ENCODE measurements at places on chromosomes 4 and X.

DNA sequence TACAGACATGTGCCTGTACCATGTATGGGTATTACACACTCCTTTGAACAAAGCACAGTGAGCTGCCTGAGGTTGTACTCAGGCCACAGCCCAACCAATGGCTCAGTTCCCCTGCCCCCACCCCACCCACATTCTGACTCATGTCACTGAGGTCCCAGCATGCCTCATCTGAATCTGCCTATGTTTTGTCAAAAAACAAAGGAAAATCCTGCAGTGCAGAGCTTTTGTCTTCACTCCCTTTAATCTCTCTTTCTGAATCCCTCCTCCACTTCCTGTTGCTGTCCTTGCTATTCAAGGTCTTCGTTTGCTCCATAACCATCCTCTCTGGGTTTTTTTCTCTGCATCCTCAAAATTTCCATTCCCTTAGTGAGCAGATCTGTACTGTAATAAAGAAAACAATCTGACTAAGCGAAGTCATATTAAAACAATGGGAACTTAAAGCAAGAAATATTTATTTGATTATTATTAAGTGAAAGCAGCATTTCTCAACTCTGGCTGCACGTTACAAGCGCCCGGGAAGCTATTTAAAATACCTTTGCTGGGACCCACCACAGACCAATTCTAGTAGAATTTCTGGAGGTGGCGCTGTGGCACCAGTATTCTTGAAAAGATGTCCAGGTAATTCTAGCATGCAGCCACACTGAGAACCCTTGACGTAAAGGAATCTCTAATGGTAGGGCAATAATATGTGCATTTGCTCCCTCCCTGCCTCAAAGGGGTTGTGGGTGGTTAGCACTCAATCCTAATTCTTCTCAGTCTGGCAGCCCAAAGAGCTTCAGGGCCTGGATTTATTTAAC, 8.7 kb downstream of the GUCY2F start:
- DNase-seq = peak; percentile 12

DNA sequence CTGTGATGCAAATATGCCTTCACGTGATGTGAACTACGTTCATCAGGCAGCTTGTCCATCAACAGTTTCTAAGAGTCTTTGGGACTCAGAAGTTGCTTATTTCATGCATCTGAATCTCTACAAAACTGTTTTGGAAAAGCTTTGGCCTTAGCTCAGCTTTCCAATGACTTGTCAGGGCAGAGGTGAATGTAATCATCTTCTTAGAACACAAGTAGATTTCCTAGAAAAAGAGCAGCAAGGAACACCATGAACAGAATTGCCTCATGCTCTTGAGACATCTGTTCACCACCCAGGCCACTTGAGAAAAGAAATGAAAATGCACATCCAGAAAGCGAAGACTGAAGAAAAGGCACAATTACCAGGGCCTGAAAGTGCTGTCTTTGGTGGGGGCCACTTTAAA, 105.8 kb upstream of the PDHA1 start:
- DNase-seq = no peak

DNA sequence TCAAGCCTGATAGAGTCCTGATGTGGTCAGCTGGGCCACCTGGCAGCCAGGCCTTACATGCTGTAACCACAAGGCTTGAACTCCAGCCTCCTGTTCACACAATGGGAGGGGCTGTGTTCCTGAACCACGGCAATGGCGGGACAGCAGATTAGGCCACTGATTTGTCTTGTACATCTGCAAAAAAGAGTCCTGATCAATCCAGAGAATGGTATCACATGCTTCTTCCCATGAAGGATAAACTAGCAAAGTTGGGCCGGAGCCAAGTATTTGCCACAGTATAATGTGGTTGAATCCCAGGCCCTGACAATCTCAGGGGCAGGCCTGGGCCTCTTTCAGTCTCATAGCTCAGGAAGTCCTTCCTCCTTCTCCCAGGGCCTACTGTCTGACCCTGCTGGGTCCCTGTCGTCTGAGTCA, 2182.5 kb upstream of the AGA start:
- DNase-seq = no peak

DNA sequence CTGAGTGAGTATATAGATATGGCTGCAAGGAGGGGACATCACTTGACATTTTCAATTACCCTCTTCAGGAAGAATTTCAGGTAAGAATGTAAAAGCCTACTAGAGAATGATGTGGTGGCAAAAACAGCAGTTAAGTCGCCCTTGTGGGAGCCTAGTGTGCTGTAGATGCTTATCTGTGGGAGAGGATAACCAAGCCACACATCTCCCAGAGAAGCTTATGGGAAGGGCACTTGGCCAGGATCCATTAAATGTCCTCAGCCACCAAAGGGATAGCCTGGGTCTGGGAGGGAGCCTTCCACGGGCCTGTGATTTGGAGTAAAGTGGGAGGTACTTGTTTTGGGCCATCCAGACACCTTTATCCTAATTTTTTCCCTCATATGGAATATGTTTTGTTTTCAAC, 41.3 kb upstream of the BCLAF3 start:
- no peak for DNase-seq

DNA sequence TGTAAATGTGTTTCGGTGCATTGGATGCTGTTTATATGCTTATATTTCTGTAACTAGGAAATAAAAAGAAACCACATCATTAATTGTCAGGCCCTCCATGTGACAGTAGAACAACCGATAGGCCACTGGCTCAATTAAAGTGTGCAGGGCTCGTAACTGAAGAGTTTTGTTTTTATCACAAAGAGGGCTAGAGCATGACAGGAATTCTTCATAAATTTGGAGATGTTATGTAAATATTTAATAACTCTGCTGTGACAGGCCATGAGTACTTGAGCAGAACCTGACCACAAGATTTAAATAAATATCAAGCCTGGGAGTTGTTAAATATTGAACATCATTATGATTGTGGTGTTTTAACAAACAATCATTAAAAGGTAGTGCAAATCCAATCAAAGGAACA, 55.9 kb downstream of the MID1 start:
- DNase-seq = no peak

GRCh38 chrX:20547611-20548051, 280.9 kb upstream of the RPS6KA3 start:
- DNase-seq = peak; percentile 67

- DNase-seq = no peak
Observed at GRCh38 chr4:7985891-7986441, 46.3 kb upstream of the AFAP1 start.

DNA sequence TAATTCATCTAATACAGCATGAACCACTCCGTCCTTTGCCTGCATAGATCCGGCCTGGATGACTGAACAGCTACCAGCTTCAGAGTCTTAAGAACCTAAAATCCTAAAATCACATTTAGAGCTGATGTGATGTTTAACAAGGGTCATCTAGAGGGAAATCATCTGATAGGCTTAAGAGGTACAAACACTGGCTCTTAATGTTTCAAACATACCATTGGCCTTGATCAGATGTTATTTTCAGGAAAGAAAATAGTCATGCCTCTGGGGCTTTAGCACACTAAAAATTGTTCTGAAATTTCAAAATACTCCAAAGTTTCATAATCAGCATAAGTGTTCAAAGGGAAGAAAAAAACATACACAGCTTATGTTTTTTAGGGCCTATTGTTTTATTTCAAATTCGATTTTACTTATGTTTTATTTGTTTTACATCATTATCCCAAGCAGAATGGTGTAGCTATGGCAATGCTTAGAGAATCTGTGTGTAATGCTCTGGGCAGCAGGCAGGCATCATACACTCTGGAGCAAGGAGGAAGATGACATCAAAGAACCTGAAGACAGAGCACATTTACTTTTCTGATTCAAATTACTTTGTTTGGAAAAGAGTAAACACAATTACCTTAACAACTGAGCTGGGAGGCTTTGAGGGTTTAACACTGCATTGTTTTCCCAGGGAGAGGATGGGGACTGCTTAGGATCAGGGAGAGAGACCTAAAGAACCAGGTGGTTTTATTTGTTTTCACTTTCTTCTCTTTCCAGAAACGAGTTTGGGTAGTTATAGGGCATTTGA, 25.3 kb upstream of the LEF1 start:
- DNase-seq = no peak

DNA sequence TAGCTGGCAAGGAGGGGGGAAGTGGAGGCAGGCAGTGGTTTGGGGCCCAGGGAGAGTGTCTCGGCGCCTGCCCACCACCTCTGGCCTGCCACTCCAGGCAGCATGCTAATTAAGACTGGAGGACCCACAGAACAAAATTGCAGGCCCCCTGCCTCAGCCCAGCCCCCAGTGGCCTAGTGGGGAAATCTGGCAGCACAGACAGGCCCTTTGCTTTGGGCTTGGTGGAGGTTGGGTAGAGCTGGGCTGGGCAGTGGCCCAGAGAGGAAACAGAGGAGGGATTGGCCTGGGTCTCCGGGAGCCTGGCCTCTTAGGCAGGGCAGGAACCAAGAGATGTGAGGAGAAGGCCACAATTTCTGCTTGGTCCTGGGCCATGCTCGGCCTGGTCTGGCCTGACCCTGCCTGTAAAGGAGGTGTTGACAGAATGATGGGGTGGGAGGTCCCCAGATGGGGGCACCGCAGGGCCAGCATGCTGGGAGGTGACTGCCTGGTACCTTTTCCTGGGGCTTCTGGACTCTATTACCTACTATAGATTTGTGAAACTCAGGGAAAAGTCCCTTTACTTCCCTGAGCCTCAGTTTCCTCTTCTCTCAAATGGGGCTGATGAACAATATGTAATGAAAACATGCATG, 92.4 kb upstream of the PJA1 start:
- no peak for DNase-seq

- no peak for DNase-seq
Observed at GRCh38 chrX:69025802-69026301, 139.4 kb downstream of the PJA1 start.

DNA sequence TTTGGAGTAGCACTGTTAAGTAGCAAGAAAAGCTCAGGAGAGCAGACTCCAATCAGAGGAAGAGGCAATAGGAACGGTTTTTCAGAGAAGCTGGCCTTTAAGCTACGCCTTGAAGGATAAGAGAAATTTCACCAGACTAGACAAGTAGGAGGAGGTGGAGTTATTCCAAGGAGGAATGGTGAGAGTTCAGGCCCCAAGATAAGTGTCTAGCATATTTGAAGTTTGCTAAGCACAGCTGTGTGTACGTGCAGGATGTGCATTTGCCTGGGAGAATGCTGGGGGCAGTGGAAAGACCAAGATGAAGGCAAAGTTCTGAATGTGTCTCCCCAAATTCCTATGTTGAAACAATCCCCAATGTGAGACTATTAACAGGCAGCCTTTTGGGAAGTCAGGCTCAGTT, 91.6 kb downstream of the SOWAHB start:
- DNase-seq = no peak

GRCh38 chrX:31397119-31397518, 325.3 kb upstream of the FTHL17 start:
- no peak for DNase-seq

GRCh38 chrX:110432906-110433215, 74.2 kb downstream of the RTL9 start:
- DNase-seq = no peak

DNA sequence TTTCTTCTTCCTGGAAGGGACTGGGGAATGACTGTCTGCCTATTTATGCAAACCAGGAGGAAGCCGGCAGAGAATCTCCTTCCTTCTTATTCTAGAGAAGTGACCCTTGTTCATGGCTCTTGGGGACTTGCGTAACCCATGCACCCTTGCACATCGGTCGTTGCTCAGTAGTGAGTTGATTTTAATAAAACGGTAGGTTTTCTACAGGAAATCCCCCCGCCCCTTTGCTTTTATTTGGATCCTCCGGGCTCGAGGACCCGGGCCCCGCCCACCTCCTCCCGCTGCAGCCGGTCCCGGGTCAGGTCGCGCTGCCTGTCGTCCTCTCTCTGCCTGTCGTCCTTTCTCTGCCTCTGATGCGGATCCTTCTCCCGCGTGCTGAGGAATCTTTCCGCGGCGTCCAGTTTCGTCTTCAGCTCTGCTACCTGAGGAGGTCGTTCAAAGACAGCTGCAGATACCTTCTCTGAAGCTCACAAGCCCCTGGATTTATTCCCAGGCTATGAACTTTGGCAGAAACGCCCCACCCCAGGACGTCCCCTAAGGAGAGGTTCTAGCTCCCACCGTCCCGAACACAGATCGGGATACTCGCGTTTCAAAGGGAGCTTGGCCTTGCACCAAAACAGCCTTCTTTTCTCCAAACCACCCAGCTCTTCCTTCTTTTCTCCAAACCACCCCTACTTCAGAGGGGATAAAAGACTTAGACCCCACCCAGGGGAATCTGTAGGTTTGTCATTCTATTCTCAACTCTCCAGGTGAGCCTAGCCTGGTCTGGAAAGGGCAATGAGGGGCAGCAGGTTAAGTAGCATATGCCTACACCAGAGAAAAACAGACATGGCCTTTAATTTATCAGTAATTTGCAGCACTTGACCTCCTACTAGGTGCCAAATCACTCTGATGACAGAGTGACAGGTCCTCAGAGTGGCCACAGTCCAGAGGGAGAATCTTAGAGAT, 7.0 kb downstream of the TNIP3 start:
- DNase-seq = peak; percentile 27

DNA sequence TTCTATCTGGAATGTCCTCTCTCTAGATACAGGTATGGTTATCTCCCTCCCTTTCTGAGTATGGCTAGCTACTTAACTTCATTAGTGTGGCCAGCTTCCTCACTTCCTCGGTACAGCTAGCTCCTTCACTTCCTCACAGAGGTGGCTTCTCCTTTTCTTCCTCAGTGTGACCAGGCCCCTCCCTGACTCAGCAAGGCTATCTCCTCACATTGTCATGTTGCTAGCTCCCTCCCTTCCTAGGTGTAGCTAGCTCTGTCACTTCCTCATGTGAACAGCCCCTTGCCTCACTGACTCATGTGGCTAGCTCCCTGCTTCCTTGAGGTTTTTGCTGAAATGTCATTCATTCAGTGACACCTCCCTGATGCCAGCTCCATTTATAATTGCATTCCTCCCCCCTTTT, 67.3 kb upstream of the DDIT4L start:
- no peak for DNase-seq

DNA sequence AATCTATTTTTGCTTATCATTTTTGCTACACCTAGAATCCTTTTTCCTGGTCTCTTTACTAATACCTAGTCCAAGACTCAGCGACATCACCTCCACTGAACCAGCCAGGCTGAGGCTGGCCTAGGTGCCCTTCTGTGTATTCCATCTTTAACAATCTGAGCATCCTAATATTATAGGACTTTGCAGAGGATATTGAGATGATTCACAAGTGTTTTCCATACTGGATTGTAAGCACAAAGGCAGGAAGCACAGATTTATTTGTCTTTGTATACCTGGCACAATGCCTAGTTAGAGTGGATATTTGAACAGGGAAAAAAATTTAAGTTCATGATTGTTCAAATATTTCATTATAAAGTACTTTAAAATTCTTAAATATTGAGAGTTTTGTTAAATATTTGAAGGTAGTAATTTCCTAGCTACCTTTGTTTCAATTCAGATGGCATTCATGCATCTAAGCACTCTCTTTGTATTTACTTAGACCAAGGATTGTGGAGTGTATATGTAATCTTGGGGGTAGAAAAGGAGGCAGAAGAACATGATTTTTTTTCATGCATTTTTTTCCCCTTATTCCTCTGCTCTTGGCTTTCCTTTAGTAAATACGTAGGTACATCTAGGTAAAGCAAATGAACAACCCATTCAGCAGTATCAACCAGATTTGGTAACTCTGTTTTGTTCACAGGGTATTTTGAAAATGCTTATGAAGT, 18.4 kb downstream of the SMARCA5 start:
- no peak for DNase-seq

- no peak for DNase-seq
Observed at GRCh38 chr4:27189683-27190082, 329.0 kb downstream of the STIM2 start.

GRCh38 chr4:29540439-29541102, 1179.6 kb upstream of the PCDH7 start:
- no peak for DNase-seq

GRCh38 chr4:187069398-187069797, 345.7 kb upstream of the FAT1 start:
- DNase-seq = no peak

GRCh38 chr4:89847571-89848325, 10.8 kb upstream of the SNCA start:
- peak; percentile 4 for DNase-seq

Measured in renal pelvis (tissue), 12 donors.